ENCODE measurements at places on chromosomes 5 and 9.

DNA sequence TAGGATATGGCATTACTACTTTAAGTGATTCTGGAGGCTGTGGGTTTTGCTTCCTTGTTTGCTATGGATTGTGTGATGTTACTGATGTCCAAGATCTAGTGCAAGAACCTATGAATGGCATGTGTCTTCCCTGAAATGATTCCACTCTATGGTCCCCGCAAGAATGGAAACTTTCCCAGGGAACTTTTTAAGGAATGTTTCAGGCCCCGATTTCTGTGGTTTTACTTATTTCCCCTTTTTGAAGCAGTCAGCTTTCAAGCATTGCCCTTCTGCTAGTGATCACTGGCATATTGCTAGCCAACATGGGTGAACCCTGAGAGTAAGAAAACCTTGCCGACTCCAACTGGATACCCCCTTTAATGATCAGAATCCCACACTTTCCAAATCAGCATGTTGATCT, 26.6 kb upstream of the CD180 start:
- no peak for DNase-seq

DNA sequence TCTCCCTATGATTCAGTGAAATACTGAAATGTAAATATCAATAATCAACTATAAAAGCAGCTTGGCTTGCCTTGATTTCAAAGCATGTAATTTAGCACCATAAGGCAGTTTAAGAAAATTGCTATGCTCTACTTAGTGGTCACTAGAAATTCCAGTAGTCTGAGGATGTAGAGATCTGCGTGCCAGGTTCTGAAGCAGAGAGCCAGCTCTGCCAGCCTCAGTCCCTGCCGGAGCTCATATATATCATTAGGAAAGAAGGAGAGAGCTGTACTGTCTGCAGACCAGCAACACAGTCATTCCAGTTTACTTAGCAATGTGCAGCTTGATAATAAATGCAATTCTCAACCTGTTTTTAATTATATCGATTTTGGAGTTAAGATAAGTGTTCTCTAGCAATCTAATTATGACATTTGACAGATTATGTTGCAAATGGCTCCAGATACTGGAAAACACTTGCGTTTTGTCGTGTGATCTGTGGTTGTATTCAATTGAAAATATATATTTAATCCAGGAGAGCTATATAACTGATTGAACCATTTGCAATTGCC, 540.5 kb downstream of the CTNND2 start:
- no peak for DNase-seq

DNA sequence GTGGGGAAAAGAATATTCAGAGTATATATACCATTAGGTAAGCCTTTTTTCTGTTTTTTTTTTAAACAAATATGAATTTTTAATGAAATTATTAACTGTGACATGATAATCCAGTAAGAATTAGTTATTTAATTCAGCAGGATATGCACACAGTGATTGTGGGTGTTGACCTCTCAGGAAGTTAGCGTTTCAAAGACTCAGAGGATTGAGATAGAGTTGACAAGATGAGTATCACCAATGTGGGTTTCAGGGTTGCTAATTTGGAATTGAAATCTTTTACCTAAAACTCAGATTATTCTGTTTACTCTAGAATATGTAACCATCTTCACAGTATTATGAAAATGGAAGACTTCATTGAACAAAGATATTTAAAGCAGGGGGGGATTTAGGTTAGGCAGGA, 56.2 kb downstream of the FOCAD start:
- DNase-seq = no peak

GRCh38 chr5:33997331-33997983, 10.4 kb downstream of the AMACR start:
- DNase-seq = peak; percentile 80

DNA sequence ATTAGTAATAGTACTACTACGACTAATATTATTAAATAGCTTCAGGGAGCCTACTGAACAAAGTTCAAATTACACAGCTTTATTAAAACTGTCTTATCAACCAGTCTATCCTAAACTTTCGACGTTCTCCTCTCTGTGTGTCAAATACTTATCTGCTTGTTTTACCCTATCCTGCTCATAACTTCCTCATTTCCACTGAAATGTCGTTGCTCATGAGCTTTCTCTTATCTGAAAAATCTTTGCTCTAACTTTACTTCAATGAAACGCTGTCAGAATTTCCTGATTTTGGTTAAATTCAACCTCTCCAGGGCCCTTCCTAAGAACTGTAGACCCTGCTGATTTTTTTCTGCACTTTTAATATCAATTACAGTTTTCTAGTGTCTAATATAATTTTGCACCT, 1431.0 kb upstream of the WWC1 start:
- DNase-seq = no peak

DNA sequence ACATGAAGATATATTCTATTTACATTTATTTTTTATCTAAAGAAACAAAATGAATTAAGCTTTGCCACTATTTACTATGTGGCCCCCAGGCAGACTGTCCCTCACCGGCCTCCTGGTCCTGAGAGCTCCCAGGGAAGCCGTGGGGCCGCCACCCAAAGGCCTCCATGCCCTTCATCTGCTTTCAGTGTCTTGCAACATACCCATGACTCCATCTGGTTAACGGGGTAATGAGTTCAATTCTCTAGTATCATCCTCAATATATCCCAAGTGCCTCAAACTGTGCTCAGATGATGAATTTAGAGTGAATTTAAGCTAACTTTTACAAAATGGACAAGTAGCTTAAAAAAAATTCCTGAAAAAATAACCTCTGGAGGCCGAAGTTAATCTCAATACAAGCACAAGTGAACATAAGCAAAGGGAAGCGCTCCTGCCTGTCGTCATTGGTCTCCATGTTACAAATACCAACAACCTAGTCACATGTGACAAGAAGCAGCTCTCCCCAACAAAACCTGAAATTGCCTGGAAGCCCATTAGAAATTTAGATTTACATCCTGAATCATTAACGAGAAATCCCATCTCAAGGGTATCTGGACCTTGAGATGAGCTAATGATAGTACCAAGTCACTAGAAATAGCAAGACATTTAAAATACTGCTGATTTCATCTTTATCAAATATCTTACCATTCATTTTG, 26.1 kb downstream of the DAP start:
- DNase-seq = no peak

DNA sequence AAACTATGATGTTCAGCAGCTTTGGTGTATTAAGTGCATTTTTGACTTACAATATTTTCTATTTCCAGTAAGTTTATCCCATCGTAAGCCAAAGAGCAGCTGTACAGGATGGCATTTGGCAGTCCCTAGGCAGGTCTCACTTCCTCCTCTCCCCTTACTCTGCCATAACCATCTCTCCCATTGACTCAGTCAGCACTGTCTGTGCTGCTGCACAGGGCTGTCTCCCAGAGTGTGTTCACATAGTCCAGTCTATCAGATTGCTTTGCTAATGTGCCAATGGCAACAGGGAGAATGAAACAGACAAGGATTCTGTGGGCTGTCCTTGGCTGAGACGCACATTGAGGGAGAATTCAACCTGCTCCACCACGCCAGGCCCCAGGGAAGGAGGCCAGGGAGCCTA, 47.0 kb upstream of the CAST start:
- no peak for DNase-seq

DNA sequence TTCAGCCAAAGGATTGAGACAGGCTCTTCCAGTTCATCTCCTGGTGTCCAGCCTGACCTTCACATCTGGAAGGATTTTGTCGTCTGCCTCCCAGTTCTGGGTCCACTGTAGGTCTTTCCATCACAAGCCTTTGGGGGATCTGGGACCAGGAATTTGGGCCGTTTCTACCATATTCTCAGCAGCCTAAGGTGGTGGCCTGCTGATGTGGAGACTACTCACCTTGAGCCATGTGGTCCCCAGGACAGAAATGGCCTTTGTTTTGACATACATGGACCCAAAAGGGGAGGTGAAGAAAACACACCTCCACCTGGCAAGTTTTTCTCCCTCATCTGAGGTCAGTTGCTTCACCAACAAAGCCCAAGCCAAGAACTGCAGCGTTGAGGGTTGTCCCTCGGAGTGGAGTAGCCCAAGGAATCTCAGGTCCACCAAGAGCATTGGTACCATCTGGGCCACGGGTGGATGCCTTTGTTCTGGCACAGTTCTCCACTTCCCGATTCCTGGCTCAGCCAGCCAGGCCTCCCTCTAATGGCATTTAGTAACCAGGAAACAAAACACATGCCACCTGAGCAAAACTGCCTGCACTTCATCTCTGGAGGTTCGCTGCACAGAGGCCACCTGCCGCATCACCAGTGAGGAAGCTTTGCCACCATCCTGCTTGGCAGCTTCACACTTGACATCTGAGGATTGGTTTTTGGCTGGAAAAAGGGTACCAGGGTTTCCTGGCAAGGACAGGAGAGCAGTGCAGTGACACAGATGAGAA, 24.7 kb downstream of the AMBP start:
- no peak for DNase-seq

DNA sequence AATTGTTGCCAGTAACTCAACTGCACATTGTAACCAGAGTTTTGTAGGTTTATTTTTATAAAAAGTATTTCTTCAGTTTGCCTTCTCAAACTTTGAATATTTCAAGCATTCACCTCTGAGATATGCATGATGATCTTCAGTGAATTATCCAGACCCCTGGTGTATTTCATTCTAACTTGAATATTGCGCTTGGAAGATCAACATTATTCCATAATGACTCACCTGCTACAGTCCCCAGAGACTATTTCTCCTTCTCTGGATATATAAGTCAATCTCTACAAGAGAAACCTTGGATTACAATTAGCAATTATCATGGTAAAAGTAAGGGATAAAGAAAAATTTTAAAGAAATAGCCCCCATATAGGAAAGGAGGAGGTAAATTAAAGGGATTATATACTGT, 1041.0 kb downstream of the TLE1 start:
- no peak for DNase-seq

- DNase-seq = no peak
Observed at GRCh38 chr9:125878164-125878631, 131.0 kb downstream of the PBX3 start.

DNA sequence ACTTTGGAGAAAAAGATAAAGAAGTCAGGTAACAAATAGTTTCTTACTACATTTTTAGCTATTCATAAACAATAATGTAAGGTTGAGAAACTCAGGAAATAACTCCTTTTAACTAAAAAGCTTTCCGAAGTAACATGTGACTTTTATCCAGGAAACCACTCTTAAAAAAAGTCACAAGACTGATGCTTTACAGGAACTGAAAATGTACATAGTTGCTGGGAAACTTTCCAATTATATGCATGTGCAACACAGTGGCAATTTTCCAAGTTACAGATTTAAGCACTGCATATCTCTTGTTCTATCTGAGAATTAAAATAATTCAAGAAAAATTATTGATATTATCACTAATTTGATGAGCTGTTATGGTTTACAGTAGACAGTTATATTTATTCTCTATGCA, 105.2 kb downstream of the CDH10 start:
- DNase-seq = no peak

DNA sequence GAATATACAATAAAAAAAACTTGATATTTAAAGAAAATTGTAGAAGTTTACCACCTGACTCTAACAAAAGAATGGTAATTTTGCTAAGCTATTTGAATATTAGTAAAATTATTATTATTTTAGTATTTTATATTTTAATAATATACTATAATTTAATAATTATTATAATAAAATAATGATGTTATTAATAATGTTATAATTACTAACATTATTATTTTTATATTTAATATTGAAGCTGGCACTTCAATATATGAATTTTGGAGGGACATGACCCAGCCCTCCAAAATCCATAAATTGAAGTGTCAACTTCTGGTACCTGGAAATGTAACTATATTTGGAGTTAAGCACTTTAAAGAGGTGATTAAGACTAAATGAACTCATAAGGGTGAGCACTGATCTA, 486.1 kb upstream of the CDH9 start:
- DNase-seq = no peak

DNA sequence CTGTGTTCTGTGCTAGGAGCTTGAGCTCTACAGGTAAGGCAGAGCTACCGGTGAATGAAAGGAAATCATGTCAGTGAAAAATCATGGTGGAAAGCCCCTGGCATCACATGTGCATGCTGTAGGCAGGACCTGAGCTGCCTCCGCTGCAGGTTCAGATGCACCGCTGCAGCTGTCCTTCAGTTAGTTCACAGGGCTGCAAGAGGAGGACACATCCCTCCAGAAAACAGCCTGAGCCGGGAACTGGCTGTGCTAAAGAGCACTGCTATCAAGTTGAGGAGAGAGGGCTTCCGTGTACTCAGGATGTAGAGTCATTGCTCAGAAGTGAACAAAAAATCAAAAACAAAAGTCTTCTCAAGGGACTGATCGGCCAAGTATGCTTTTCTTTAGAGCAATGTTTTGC, 138.6 kb downstream of the ERCC6L2 start:
- peak; percentile 19 for DNase-seq

DNA sequence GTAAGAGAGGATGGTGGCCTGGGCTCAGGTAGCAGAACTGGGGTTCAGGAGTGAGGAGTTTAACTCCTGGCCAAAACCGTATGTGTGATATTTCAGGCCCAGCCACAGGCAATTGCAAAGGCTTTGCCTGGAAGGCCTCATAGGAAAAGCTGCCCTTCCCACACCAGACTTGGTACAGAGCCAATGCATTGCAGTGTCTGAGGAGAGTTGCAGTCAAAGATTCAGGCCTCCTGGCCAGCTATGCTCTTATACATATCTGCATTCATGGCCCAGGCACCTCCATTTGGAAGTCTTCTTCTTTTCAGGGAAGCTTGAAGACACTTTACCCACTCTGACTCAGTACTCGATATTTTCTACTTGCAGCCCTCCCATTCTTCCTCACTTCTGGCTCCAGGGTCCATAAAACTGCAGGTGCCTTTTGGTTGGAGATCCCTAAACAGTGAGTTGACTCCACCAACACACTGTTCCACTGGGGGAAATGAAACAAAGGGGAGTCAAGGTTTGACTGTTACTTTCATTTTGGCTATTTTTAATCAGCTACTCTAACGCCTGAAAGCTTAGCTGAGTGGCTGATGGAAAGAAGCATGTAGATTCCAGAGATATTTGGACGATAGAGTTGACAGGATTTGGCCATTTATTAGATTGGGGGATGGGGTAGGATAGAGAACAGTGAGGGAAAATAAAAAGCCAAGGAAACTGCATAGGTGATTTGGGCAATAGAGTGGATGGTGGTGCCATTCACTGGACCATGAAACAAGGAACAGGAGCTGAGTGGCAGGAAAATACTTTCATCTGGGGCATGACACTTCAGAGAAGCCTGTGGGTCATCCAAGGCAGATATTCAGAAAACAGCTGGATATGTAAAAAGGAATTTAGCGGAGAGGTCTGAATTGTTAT, 30.6 kb upstream of the IL33 start:
- DNase-seq = peak; percentile 35

- no peak for DNase-seq
Observed at GRCh38 chr9:16732546-16732945, 137.9 kb downstream of the BNC2 start.

GRCh38 chr5:6710551-6711318, 2.5 kb upstream of the TENT4A start:
- no peak for DNase-seq

DNA sequence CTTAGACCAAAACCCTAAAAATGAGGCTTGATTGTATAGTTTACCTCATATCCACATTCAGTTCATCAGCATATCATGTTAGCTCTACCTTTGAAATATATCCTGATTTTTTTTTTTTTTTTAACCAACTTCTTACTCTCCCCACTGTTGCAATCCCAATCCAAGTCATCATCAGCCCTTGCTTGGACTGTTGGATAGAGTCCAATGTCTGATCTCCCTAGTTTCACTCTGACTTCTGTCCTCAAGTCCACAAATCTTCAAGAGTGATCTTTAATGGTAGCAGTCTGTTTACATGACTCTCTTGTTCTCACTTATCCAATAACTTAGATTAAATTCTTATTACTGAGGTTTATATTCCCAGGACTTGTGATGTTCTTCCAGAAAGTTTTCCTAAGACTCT, 30.8 kb downstream of the NAA35 start:
- no peak for DNase-seq

All from dermis microvascular lymphatic vessel endothelial cell (primary cell).